ENCODE measurements at places on chromosomes 4 and X.

DNA sequence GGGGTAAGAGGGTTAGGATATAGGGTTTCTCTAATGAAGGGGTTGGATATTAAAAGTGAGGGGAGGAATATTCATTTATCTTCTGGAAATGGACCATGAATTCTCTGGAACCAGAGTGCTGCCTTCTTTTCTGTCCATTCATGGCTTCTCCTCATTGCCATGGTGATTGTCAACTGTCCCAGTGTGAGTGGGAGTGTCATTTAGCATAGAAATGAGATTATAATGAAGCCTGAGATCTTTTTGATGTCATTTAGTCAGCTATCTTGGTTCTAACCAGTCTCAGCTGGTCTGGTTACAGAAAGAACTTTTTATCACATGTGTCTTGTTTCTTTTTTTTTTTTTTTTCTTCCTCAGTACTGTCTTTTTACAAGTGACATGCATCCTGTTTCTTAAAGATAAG, 497.3 kb upstream of the PITX2 start:
- no peak for DNase-seq

GRCh38 chrX:107747596-107748161, 27.9 kb downstream of the TSC22D3 start:
- no peak for DNase-seq

GRCh38 chr4:96044971-96045370, 205.1 kb downstream of the PDHA2 start:
- DNase-seq, result no peak

- DNase-seq, result no peak
Observed at GRCh38 chrX:106933538-106933961, 13.3 kb downstream of the CLDN2 start.

DNA sequence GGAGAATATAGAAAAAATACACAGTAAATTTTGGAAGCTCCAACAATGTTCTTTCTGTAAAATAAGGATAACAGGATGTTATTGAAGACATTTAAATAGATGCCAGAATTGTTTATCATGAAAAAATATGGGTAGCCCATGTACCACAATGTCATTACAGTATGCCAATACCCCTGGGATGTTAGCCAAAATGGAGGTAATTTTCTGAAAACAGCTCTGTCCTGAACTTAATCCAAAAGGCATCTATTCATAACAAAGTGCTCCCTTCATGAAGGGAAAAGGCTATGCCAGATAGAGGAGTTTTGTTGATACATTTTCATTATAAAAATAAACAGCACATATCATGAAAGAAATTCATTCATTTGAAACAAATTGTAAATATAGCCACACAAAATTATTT, 1902.6 kb upstream of the AGA start:
- DNase-seq, result no peak
